Iris pigment epithelial cell (primary cell): ENCODE measurements at places on chromosomes 6 and 20.

DNA sequence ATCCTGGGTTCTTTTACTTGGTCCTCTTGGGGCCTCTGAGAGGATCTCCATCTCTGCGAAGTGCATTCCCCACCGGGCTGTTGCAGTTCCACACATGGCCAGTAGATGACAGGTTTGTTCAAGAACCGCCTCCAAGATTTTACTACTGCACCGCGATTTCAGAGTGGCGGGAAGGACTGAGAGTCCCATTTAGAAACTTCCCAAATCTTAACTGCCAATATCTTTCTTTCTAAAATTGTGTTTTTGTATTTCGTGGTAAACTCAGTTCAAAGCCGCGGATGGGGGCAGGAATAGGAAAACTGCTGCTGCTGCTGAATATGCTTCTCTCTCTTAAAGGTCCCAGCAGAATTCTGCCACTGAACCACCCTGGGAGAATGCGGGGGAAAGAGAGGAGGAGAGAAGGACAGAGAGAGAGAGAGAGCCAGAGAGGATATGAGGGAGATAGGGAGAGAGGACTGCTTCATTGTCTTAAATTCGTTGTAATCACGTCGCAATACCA is 8.6 kb upstream of the BTNL2 start:
- peak; percentile 65 for DNase-seq

DNA sequence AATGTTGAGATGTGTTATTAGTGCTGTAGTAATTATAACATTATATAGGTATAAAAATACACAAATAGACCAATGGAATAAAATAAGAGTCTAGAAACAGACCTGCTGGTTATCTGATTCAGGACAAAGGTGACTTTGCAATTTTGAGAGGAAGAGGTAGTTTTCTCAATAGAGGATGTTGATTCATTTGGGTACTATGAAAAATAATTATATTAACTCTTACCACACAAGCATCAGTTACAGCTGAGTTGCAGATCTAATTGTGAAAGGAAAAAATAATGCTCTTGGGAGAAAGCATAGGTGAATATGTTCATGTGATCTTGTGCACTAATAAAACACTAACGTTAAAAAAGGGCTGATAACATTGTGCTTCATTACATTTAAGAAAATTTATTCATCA is 103.0 kb downstream of the BCKDHB start:
- DNase-seq, result no peak

DNA sequence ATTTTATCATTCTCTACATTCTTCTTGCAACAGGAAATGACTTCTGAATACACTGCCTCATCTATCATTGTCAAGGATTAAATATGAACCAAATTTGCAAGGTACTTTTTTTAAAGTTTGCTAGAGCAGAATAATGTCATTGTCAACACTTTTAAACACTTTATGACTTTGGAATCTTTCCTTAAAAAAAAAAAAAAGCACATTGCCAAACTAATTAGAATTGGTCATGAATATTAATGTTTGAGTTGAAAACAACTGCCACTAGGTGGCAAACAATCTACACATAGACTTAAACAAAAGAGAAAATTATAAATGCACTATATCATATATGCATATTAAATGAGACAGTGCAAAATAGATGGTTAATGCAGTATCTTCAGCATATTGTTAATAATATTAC is 32.5 kb upstream of the TMEM244 start:
- peak; percentile 31 for DNase-seq

- peak; percentile 58 for DNase-seq
These were observed 85.2 kb upstream of the PHACTR3 start for GRCh38 chr20:59518881-59519706.

GRCh38 chr6:106829451-106829850 is 145.1 kb downstream of the CD24 start:
- no peak for DNase-seq

DNA sequence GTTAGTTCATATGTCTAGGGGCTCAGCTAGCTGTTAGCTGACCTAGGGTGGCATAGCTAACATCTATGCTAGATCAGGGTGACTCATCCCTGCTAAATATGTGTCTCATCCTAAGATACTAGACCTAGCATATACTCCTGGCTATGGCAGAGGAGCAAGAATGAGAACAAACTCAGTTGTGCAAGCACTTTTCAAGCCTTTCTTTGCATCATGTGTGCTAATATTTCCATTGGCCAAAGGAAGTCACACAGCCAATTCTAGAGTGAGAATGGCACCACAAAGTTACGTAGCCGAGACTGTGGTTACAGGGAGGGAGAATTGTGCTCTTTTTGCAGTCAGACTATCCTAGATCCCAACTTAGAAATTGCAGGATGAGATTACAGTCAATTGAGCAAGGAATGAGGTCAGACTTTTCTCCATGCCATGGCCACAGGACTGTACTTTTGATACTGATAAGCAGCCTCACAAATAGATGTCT is 78.7 kb downstream of the PLCB4 start:
- DNase-seq, result peak; percentile 52

DNA sequence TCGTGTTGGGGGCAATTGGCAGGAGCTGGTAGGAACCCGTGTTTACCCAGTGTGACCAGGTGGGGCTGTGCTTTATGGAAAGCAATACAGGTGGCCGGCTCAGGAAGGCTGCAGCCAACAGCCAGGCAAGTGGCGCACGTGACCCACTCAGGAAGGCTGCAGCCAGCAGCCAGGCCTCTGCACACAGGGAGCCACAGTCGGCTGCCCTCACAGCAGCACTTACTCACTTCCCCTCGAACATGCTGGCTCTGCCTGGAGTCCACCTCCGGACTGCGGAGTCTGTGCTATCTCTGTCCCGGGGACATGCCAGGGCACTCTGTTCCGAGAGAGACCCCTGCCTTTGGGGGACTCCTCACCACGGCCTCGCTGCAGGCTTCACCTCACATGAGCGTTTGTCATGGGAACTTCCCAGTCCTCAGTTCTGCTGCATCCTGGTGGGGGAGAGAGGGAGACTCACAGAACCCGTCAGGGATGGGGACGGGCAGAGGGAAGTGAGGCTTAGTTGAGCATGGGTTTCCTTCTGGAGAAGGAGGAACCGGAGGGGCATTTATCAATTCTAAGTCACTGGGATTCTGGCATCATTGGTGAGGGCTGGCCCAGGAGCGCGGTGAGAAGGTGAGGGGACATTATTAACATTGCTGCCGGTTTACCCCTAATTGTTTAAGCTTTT is 76.8 kb downstream of the TTLL2 start:
- no peak for DNase-seq

- DNase-seq, result peak; percentile 69
These were observed 42.3 kb upstream of the PTPN1 start for GRCh38 chr20:50467718-50468356.

GRCh38 chr6:107654764-107655163 is 164.8 kb downstream of the SOBP start:
- no peak for DNase-seq

DNA sequence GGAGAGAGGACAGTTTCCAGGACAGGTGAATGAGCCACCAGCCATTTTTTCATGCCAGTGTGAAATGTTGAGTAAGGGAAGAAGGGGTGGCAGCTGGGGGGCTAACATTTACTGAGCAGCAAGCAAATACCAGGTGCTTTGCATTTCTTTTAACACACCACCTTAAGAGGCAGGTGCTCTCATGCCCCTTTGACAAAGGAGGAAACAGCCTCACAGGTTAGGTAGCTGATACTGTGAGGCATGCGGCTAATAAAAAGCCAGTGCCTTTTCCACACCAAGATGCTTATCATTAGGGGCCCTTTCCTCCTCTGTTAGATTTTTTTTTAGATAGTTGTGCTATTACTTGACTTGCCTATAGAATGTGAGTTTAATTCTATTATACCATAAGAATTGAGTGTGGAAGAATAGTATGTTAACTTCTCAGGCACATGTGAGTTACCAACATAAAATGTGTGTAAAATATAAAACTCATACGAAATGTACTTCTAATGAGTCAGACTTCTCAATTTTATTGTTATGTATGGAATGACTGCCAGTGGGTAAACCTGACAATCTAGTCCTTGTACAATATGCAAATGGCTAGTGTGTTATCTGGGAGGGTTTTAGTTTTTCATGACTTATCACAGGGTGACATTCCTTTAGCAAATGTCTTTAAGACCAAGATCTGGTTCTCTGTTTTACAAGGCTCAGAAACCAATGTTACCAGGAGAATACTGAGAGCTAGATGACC is 260.0 kb downstream of the TMEM242 start:
- no peak for DNase-seq
